Activated T-helper 1 cell treated with anti-CD3 and anti-CD28 coated beads, Interleukin-2, amount 50 U/mL, for 16 hours (primary cell): ENCODE measurements at places on chromosomes 7 and 10.

DNA sequence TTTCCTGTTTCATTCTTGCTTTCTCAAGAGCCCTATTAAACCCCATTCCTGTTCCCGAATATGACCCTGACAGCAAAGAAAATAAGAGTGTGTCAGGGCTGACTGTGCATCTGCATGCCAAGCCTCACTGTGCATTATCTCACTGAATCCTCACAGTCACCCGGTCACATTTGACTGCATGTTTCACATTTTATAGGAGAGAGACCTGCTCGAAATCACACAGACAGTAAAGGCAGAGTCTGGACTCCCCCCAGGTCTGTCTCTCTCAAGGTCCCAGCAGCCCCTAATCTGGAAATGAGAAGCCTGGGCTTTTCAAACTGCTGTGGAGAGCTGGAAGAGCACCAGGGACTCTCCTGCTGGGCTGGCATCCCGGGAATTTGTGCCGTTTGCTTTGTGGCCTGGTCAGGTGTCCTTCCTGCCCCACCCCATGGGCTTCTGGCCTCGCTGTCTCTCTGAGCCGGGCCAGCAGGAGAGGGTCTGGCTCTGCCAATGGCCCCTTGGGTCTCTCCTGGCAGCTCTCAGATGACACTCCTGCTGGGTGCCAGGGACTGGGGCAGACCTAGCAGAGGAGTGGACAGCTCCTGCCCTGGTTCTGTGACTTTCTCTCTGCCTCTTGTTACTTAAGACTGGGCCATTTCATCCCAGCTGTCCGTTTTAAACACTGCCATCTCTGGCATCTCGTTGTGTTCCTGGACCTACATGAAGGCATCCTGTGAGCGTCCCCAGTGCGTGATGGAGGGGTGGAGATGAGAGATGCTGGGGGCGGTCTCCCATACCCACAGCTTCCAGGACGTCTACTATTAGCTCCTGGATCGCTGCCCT, 173.6 kb downstream of the ARHGAP12 start:
- no peak for DNase-seq

GRCh38 chr7:12646139-12646538, 41.3 kb upstream of the ARL4A start:
- no peak for DNase-seq

GRCh38 chr10:50226610-50227009, 24.7 kb downstream of the ASAH2 start:
- DNase-seq, result no peak

DNA sequence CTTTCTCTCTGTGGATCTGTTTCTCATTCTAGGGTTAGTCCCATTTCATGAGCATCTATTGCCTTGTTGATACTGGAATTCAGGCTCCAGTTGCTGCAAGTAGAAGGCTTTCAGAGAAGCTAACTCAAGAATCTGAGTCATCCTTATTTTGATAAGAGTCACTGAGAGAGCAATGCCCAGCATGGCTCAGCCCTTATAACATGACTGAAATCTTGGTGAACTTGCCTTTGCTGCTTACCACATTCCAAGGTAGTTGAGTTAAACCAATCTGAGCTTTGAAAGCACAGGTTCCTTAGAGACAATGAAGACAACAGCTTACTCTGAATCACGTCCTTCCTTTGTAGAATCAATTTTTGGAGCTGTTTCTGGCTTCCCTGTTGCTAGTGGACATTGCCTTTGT, 53.6 kb upstream of the CHCHD3 start:
- DNase-seq, result no peak

DNA sequence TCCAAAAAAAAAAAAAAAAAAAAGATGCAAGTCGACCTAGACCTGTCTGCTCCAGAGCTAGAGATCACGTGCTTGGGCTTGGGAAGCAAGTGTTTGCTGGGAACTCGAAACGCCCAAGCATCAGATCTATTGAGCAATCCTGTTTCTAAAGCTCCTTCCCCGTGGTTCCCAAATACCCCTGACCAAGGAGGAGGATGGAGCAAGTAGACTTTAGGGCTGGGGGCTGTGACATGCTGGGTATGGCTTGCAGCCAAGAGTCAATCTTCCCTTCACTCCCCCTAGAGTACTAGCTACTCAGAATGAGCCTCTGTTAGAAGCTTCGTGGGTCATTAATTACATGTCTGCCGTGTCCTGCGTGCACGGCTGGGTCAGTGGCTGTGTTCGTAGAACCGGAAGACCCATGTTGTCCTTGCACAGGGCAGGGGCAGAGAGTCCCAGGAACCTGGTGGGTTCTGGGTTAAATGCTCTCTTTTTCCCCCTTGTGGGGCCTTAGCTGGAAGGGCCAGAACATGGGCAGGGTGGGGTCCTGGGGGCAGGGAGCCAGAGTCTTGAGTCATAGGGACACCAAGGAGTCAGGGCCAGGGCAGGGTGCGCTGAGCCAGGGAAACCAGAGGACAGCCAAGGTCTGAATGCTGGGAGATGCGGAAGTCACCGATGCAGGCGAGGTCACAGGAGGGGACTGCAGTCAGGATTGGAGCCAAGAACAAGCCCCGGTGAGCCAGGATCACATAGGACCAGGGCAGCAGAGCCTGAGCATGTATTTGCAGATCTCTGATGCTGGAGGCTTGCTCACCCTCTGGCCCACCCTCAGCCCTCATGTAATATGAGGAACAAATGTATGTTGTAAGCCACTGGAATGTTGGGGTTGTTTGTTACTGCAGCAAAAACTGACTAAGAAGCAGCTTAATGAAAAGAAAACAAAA, 34.6 kb upstream of the TPST1 start:
- DNase-seq, result no peak

DNA sequence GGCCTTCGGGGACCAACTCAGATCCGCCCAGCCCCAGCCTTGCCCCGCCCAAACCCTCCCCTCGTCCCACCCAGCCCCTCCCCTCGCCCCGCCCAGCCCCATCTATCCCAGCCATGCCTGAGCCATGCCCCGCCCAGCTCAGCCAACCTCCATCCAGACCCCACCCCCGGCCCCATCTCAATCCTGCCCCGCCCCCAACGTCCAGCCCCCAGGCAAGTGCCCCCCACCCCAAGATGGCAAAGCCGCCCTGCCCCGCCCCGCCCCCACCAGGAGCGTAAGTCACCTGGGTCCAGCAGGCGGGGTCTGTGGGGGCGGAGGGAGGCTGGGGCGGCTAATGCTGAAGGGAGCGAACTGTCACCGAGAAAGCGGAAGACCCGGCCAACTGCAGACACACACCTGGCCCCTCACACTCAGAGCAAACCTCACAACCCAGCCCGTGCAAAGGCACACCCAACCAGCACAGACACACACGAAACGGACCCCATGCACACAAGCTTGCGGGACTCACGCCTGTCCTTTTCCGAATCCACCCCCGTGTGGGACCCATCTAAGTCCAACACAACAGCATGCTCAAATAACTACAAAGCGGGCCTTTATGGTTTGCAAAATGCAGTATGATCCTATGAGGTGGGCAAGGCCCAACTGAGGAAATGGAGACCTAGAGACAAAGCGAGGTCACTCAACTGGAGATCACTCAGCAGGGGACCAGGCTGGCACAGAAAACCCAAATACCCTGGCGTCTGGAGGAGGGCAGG, 11.5 kb upstream of the OGA start:
- peak; percentile 25 for DNase-seq

DNA sequence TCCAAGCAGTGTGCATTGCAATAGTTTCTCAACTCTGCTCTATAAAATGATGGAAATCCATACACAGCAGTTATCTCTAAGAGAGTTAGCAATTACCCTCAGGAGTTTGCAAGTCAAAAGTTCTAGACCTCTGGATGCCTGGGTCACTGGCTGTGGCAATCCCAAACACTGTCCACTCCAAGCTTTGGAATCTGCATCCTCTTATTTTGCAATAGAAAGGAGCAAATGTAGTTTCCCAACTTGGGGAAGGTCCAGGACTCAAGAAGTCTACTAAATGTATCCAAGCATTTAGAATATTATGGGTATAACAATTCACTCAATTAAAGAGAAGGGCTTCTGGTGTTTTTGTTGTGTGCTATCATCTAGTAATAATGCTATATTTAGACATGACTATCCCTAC, 131.3 kb upstream of the NRP1 start:
- no peak for DNase-seq

- DNase-seq, result no peak
Measured at GRCh38 chr10:84493951-84494848, 165.8 kb downstream of the CCSER2 start.

DNA sequence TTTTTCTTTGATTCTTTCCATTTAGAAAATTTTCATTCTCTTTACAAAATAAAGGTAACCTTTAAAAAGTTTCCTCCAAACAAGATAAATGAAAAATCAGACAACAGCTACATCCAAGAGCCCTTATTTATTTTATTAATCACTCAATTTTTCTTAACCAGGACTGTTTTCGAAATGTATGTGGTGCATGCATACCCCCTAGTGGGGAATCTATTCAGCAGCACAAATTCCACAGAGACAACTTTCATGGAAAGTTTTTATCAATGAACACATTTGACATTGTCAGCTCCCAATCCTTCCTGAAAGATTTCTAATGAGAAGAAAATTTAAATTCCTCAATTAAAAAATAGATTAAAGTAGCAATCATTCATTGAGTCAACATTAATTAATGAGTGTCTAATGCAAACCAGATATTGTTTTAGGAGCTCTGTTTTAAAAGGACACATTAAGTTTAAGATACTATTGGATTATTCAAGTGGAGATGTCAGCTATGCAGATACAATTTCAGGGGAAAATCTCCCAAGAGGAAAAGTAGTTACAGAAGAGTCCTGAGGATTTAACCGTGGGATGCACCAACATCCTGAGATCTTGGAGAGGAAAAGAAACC, 5.2 kb upstream of the HTR7 start:
- DNase-seq, result no peak

- DNase-seq, result no peak
Measured at GRCh38 chr10:44938956-44939355, 20.6 kb upstream of the RASSF4 start.

GRCh38 chr7:996079-996872, 13.3 kb downstream of the CYP2W1 start:
- DNase-seq, result no peak

GRCh38 chr10:4721999-4722753, 103.8 kb upstream of the AKR1E2 start:
- no peak for DNase-seq

DNA sequence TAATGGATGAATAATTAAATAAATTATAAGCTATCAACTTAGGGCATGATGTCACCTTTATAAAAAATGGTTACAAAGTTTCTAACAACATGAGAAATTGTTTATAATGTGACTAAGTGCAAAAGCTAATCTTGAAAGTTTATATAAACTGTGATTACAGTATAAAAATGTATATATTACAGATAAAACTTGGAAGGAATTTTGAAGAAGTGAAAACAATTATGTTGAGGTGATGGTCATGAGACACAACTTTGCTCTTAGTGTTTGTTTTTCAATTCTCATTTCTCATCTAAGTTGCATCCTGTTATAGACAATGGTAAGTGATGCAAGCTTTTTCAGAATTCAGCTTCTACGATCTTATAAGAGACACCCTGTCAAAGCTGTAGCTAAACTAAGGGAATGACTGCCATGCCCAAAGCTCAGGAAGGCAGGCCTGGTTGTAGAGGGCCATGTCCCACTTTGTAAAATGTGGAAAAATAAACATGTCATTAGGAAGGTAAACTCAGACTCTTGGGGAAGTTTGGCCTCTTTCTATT, 23.9 kb downstream of the MACC1 start:
- no peak for DNase-seq

DNA sequence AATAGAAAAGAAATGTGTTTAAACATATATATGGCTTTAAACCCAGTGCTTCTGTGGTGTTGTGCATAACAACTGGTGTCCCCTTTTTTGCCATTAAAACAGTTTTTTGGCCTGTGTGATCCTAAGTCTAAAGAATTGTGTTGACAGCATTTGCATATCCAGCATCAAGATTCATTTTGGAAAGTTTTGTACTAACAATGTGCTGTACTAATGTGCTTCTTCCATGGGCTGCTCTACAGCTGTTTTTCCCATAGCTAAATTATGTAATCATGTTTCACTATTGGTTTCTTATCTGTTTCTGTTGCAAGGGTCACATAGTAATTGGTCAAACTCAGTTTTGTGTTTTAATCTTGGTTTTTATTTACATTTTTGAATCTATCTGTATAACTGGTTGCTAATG, 5.5 kb downstream of the CNNM2 start:
- no peak for DNase-seq

DNA sequence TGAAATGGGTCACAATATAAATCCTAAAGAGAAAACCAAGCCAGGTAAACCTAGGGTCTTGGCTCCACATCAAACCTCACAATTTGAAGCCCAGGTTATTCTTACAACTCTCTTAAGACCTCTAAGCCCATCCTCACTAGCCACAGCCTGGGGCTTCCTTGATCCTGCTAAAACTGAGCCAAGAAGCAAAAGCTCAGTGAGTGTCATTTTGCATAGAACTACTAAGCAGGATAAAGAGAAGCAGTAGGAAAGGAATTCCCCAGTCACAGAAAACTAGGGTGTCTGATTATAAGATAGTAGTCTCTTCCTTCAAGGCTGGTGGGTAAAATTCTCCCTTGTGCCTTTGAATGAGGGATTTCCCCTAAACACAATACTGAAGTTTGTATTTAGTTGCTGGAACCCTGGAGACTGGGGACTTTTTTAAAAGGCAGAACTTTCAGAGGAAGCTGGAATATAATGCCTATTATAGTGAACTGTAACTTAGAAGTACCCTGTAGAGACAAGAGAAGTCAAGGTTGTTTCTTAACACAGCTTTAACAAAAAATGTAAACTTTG, 196.6 kb upstream of the KIAA1217 start:
- no peak for DNase-seq

DNA sequence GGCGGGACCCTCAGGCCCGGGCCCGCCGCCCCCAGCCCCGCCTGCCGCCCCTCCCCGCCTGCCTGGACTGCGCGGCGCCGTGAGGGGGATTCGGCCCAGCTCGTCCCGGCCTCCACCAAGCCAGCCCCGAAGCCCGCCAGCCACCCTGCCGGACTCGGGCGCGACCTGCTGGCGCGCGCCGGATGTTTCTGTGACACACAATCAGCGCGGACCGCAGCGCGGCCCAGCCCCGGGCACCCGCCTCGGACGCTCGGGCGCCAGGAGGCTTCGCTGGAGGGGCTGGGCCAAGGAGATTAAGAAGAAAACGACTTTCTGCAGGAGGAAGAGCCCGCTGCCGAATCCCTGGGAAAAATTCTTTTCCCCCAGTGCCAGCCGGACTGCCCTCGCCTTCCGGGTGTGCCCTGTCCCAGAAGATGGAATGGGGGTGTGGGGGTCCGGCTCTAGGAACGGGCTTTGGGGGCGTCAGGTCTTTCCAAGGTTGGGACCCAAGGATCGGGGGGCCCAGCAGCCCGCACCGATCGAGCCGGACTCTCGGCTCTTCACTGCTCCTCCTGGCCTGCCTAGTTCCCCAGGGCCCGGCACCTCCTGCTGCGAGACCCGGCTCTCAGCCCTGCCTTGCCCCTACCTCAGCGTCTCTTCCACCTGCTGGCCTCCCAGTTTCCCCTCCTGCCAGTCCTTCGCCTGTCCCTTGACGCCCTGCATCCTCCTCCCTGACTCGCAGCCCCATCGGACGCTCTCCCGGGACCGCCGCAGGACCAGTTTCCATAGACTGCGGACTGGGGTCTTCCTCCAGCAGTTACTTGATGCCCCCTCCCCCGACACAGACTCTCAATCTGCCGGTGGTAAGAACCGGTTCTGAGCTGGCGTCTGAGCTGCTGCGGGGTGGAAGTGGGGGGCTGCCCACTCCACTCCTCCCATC, 82.7 kb downstream of the PAX2 start:
- no peak for DNase-seq
